ENCODE measurements at places on chromosomes 5 and 9.

DNA sequence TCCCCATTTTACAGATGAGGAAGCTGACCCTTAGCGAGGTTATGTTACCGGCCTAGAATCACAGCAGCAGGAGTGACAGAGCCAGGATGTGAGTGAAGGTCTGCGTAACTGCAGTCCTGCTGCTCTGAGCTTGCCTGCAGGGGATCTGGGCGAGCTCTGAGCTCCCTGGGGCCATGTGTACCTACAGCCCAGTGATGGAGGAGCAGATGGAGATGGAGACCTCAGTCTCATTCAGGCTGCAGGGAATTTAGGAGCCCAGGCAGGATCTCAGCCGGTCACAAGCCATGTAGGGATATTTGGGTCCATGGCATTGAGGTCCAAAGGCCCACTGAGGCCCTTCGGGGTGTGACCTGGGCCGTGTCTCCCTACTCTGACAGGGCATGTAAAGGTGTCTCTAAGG lies 170.6 kb downstream of the CACNA1B start:
- H3K4me3 ChIP-seq, result no peak overlapping the region
- no peak overlapping the region for H3K27ac ChIP-seq
- no peak for DNase-seq
- H3K4me1 ChIP-seq, result peaks cover 3% of the 10 kb centered on the region

- no peak overlapping the region for H3K4me3 ChIP-seq
- H3K27me3 ChIP-seq, result peaks cover 7% of the 10 kb centered on the region
- H3K36me3 ChIP-seq, result no peaks in the 10 kb centered on the region
- no peaks in the 10 kb centered on the region for H3K4me1 ChIP-seq
- DNase-seq, result no peak
Measured at GRCh38 chr5:91103353-91104061, 279.6 kb downstream of the ARRDC3 start.

DNA sequence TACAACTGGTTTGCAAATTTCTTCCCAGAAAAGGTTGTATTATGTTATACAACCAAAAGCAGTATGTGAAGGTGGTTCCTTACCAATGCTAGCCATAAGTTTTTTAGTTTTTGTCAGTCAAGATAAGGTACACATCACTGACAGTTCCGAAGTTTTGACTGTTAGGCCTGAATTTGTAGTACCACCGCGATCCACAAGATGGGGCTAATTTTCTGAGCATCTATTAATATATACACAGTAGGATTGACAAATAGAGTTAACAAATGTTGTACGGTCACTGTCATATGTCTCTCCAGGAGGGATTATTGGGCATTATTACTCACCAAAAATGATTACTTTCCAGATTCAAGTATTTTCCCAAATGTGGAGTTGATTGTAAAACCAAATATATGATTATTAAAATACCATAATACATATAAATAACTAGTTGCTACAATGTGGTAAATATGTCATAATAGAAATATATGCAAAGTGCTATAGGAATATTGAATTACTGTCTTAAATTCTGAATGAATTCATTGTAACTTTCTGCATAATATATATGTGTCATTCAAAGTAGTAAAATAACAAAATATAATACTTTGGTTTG lies 28.4 kb upstream of the LRRC19 start:
- peak; percentile 26 for DNase-seq
- no peaks in the 10 kb centered on the region for H3K27me3 ChIP-seq
- peaks cover 5% of the 10 kb centered on the region for H3K36me3 ChIP-seq
- no peak overlapping the region for H3K27ac ChIP-seq
- H3K4me1 ChIP-seq, result no peaks in the 10 kb centered on the region

- DNase-seq, result no peak
- no peak overlapping the region for H3K4me3 ChIP-seq
- no peak overlapping the region for H3K27ac ChIP-seq
- H3K27me3 ChIP-seq, result no peaks in the 10 kb centered on the region
- no peaks in the 10 kb centered on the region for H3K36me3 ChIP-seq
Measured at GRCh38 chr9:12204512-12204911, 488.7 kb upstream of the TYRP1 start.

DNA sequence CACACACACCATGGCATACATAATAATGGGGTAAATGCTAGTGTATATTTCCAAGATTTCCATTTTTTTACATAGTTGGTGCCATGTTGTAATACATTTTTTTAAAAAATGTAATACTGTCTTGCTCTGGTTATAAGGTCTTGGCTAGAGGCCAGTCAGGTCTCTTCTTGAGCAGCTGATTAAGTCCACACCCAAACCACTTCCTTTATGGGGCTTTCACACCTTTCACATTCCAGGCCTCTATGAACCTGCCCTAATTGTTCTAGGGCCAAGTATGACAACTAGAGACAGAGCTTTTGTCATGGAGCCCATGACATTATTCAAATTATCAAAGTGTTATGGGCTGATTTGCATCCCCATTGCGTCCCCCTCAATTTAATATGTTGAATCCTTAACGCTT lies 495.6 kb upstream of the CTNND2 start:
- no peaks in the 10 kb centered on the region for H3K4me1 ChIP-seq
- H3K36me3 ChIP-seq, result no peaks in the 10 kb centered on the region
- no peaks in the 10 kb centered on the region for H3K27me3 ChIP-seq
- H3K27ac ChIP-seq, result no peak overlapping the region
- no peak overlapping the region for H3K4me3 ChIP-seq
- no peak for DNase-seq

- peak overlapping the region; percentile 36 for H3K27ac ChIP-seq
- peaks cover 39% of the 10 kb centered on the region for H3K4me1 ChIP-seq
- no peaks in the 10 kb centered on the region for H3K27me3 ChIP-seq
- DNase-seq, result no peak
Measured at GRCh38 chr5:151775025-151775606, 3.4 kb downstream of the G3BP1 start.

Measured in memory B cell (primary cell).